Stimulated activated CD8-positive, alpha-beta memory T cell treated with anti-CD3 and anti-CD28 coated beads, Interleukin-2, amount 100 ng/mL, for 1 hour (primary cell): ENCODE measurements at places on chromosomes 11 and 22.

DNA sequence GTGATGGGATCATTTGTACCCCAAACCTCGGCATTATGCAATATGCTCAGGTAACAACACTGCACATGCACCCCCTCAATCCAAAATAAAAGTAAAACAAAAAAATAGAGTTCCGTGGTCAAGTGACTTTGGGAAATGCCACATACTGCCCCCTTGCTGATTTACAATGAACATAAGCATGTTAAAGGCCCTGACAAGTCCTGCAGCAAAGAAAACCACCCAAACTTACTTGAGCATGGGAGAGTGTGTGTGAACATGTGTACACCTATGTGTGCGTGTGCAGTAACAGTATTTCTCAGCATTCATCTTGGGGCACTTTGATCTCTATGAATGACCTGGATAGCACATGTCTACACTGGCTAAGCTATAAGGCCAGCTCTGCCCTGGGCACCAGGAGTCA lies 15.8 kb upstream of the IGSF22 start:
- no peak for DNase-seq

DNA sequence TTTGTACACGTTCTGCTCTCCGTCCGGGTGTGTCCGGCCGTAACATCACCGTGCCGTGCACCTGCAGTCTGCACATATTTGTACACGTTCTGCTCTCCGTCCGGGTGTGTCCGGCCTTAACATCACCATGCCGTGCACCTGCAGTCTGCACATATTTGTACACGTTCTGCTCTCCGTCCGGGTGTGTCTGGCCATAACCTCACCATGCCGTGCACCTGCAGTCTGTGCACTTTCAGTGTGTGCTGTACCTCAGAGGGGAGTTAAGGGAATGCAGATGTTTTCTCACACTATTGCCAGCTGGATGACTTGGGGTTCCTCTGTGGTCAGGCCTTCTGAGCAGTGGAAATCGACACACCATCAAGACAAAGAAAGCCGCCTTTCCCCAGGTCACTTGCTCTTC lies 4.2 kb downstream of the TTLL8 start:
- no peak for DNase-seq

- DNase-seq = no peak
Measured at GRCh38 chr11:17796154-17796553, 61.6 kb downstream of the KCNC1 start.

DNA sequence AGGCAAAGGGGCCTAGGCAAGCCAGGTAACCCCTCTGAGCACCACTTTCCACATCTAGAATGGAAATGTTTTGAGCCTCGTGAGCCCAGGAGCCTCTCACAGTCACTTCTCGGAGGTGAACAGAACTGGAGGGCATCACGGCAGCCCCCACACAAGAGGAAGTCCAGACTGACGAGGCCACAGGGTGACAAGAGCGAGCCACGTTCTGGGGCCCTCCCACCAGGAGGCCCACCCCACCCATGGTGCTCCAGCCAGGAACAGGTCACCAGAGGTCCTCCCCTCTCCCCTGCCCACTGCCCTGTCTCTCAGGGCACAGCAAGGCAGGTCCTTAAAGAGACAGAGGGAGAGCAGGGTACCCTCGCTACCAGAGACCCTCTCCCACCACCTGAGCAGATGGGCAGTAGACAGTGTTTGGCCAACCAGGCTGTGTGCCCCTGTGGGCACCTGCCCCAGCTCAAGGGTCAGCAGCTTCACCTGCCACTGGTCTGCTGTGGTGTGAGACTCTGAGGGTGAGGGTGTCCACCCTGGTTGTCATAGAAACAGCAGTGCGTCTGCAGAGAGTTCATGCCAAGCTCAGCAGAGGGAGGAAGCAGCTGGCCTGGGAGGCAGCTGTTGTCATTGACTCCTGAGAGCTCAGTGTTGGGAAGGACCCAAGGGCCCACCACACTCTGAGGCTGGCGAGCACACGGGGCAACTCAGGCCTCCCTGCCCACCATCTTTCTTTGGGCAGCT lies 31.4 kb downstream of the RSPH14 start:
- DNase-seq = no peak

DNA sequence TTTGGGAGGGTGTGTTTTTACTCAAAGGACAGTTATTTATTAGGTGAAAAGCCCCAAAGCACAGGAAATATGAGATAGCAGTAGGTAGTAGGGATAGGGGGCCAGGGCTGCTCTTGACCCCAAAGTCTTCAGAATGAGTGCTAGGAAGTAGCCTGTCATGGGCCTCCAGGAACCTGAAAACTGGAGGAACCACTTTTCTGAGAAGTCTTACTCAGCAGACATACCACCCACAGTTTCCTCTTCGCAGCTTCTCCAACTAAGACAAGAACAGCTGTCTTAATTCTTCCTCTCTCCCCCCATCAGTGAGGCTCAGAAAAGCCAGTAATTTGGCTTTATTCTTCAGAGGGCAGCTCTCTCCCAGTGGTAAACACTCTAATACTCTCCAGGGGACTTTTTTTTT lies 84.0 kb upstream of the CTSC start:
- DNase-seq = no peak

DNA sequence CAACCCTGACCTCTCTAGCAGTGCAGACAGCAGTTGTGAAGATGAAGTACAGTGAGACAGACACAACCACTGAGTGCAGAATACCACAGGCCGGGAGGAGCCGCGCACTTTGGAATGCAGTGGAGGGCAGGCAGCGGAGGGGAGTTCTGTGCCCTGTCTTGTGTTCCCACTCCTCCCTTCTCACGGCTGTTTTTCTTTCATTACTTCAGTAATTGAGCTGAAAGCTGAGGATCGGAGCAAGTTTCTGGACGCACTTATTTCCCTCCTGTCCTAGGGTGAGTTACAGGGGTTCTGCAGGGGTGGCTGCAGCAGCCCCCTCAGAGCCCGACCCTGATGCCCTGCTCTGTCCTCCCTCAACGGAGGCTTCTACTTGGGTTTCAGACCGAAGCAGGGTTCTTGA lies 5.6 kb downstream of the CLDN5 start:
- no peak for DNase-seq
